ENCODE measurements at places on chromosomes 2 and 18. TPM values are rescaled to one million over a fixed set of nuclear protein-coding genes. Genes with fewer than 3 reads are reported as not detected.

TDRD15 gene
- total RNA-seq = not detected

HAAO gene
- total RNA-seq = 11.5 TPM

DNA sequence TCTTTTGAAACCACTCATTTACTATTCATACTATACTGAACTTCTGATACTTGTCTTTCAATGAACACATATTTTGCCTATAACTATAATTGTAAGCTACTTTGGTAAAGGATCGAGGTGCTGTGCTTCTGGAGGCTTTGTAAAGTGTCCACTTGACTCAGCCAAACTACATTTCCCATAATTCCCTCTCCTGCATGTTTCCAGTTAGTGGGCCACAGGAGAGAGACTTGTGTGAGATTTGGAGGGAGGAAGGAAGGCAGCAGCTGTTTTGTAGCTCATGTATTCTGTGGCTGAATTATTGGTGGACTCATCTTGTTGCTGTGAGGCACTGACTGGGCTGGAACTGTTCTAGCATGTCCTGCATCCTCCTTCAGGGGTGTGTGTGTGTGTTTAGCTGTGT lies 328.8 kb downstream of the ARL6IP6 start:
- DNase-seq = no peak

- DNase-seq = no peak
Observed at GRCh38 chr2:236840857-236841256, 244.8 kb upstream of the COPS8 start.

GRCh38 chr2:26767894-26768487 lies 3.9 kb downstream of the SLC35F6 start:
- no peak for DNase-seq

DNA sequence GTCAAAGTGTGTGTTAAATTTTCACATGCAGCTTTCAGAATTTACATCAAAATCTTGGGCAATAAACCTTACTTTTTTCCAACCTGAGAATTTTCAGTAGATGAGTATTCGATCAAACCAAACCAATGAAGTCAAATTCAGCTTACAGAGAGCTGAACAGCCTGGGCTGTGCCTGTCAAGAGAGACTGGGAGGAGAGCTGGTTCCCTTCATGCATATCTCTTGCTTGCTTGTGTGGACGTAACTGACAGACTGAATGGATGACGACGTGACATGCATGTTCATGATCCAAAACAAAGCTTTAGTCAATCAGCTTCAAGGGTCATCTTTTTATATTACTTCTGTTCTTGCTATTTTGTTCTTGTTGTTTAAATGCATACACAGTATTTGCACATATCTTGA lies 145.2 kb downstream of the GALNT3 start:
- no peak for DNase-seq

- DNase-seq = no peak
Observed at GRCh38 chr18:71505526-71505925, 1038.6 kb downstream of the CBLN2 start.

GRCh38 chr2:200747668-200748618 lies 63.8 kb upstream of the BZW1 start:
- no peak for DNase-seq
